ENCODE measurements at places on chromosomes 5 and 9.

DNA sequence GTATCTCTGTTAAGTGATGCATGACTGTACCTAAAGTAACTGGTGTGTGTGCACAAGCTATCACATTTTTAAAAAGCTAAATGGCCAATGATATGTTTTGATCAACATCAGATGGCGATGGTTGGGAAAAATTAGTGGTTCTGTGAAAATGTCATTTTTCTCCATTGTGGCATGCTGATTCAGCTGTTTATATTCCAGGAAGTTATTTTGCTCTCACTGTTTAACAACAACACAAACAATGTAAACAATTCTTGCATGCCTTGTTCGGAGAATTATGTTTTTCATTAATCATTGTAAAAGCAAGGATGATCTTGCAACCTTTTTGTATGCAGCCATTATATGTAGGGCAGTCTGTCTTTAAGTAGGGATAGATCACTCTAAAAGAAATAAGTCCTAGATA lies 106.1 kb upstream of the LHFPL2 start:
- DNase-seq: no peak

GRCh38 chr9:134455021-134455471 lies 128.8 kb downstream of the RXRA start:
- no peak for DNase-seq

- no peak for DNase-seq
Observed at GRCh38 chr5:78593465-78593864, 55.1 kb downstream of the LHFPL2 start.

GRCh38 chr5:51380603-51381207 lies 2.5 kb upstream of the ISL1 start:
- DNase-seq: peak; percentile 49

- DNase-seq: no peak
Observed at GRCh38 chr5:87900419-87900818, 368.2 kb downstream of the TMEM161B start.
